HepG2 (cell line): ENCODE measurements at places on chromosomes 1 and 21.

GRCh38 chr21:20729376-20729775 is 268.8 kb upstream of the NCAM2 start:
- DNase-seq, result no peak

- peak; percentile 76 for DNase-seq
Observed at GRCh38 chr1:118118469-118118868, 66.6 kb downstream of the SPAG17 start.

DNA sequence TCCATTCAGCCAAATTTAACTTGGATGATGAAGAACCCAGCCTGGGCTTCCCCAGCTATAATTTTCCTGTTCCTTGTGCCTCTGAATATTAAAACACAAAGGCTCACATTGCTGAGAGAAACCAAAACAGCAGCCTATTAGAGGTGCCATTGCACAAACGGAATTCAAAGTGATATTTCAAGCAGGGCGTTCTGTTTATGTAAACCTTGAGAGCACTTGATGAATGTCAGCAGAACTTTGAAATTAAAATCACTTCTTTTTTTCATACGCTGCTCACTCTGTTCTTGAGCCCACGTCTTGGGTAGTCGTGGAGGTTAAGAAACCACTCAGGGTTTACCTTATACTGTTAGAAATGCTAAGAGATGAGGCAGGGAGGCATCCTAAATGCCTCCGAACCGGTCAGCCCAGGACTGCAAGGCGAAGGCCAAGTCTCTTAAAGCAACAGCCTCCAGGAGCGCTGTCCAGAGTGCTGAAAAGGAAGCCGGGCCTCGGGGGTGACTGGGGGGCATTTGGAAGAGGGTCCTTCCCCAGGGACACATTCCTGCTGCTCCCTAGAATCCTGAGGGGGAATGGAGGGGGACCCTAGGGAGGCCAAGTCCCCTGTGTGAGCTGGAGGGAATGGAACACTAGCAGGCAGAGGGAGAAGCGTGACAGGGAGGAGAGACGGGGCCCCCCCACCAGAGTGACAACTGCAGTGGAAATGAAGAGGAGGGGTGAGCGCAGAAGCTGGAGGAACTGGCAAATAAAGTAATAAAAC is 154.8 kb upstream of the VAMP3 start:
- DNase-seq, result peak; percentile 5

DNA sequence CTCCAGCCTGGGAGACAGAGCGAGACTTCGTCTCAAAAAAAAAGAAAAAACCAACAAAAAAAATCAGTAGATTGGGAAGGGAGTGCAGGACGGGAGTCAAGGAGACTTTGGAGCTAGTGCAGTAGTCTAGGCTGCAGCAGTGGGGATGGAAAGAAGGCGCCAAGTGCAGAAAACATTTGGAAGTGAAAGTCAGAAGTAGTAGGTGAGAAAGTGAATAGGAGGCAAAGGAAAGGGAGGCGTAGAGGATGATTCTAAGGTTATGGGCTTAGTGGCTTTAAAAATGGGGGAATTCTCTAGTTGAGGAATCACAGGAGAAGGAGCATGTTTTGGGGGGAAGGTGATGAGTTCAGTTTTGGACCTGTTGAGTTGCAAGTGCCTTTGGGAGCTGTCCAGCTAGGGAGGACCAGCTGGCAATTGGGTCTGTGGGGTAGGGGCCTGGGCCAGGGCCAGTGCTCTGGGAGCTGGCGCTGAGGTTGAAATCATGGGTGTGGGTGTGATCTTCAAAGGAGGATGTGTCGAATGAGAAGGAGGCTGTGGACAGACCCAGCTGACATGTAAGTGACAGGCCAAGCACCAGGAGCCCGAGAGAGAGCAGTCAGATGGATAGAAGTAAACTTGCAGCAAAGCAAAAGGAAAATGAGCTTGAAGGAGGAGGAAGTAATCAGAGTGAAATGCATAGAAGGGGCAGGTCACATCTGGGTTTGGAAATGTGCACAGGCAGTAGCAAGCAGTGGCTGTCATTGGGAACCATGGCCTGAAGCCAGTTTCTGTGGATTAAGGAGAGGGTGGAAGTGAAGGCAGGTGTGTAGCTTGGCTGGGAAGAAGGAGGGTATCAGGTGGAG is 15.8 kb downstream of the TMCC2 start:
- no peak for DNase-seq

DNA sequence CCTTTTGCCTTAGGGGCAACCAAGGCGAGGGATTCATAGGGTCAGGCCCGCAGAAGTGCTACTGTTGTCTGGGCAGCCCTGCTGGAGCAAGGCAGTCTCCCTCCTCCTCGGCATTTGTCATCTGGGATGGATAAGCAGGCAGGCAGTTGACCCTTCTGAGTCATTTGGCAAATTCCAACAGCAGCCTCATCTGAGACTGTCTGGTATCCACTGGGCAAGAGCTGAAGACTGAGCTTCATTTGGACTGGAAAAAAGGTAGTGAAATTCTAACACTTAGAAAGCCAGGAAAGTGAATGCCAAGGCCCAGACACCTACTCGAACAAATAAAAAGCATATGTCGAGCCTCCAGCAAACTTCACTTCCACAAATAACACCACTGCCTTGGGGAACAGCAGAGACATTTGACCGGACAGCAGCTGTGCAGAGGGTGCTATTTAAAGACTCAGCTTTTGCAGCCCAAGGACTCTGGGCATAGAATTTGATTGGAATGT is 4.0 kb upstream of the ZBTB40 start:
- no peak for DNase-seq

DNA sequence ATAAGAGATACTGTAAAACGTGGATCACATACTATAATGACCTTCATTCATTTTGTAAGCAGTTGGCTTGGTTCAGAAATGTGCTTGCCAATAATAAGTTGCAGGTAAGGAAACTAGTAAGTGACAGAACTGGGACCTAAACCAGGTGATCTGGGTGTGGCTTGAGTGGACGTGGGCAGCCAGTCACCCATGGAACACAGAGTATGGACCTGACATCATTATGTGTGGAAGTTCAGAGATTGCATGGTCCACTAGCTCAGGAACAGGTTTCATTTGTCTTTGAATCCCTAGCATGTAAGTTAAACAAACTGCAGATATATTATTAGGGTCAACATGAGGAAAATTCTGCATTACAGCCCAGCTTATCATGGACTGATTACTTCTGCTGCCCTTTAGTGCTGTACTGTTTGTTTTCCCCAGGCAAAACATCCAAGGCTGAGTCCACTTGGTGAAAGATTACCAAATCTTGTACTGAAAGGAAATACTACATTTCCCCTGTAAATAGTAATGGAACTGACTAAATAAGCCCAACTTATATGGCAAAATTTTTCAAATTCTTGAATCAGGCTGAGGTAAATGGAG is 327.3 kb upstream of the SGIP1 start:
- DNase-seq, result no peak

DNA sequence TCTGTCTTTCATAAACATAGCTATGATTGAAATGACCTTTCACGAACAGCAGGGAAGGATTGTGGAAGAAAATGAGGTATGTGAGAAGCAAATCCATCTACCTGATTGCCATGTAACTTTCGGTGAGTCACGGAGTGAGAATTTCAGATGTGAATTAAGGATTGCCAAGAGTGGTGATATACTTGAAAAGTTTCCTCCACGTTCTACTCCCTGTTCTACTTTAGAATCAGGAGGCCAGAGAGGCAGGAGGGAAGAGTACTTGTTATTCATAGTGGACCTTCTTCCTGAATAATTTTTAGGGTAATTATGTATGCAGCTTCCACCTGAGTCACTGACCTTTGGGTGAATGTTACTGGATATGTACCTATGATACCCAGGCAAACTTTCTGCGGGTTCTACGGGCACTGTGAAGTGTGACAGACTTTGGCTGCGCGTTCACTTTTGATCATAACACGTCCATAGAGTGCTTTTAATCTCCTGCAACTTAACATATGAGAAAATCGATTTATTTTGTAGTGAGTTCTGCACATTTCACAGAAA is 2.6 kb upstream of the KCNE1 start:
- no peak for DNase-seq

- DNase-seq, result no peak
Observed at GRCh38 chr1:203252678-203253077, 23.2 kb upstream of the CHIT1 start.
